ENCODE measurements at places on chromosomes 2 and 18.

DNA sequence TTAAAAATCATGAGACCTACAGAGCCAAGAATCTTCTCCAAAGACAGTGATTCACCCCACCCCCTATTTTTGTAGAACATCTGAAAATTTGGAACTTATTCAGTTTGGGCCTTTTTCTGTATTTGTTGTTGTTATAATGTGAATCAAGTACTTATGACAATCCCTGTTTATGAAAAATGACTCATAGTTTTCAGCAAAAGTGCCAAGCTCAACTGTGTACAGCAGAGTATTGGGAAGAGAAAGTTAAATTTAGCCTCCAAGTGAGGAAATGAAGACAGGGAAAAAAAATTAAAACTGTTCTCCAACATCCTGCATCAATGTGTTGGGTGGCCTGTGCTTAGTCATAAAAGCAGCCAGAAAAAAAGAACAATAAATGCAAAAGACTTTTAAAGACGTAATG is 46.2 kb downstream of the LRATD1 start:
- peak; percentile 10 for DNase-seq

GRCh38 chr2:105834931-105835330 is 90.2 kb downstream of the NCK2 start:
- DNase-seq: no peak

GRCh38 chr18:27894746-27895145 is 282.2 kb downstream of the CDH2 start:
- no peak for DNase-seq

GRCh38 chr2:216299588-216299987 is 72.7 kb downstream of the MARCHF4 start:
- peak; percentile 82 for DNase-seq

DNA sequence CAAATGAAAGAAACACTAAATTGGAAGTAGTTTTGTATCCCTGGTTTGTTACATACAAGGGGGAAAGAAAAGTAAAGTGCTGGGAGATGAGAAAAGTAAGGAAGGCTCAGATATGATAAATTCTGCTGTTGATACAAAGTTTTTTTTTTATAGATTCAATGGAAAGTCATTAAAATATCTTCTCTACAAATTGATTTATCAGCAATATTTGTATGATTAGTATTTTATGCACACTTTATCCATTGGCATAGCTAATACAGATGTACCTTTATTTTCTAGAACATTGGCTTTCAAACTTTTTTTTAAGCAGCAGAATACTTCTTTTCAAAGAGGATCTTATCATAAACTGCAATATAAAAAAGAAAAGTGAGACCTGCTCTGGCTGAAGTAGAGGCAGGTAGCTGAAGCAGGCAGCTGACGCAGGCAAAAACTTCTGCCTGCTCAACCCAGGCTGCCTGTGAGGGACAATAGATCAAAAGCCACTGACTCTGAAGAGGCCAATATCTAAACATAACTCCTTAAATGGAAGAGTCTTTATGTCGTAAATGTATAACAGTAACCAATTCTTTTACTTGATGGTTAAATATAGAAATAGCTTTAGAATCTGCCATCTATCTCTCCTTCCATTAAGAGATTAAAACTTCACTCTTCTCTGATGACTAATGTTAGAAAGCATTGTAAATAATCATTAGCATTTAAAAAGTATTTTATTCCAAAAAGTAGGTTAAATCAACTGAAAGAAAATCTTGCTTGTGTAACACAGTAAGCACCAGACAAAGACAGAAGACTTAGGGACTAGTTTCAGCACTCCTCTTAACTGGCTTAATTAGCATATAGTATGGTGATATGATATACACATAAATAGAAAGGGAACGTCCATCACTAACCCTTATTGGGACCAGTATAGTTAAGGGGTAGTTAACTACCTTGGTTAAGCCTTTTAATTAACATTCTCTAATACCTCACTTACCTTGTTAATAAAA is 174.2 kb downstream of the SLC39A10 start:
- no peak for DNase-seq

- no peak for DNase-seq
Observed at GRCh38 chr2:43420389-43420801, 175.4 kb downstream of the THADA start.

- DNase-seq: no peak
Observed at GRCh38 chr2:102186791-102187495, at the start of gene IL1RL2. IL1RL2 (plus strand) TSS chr2:102187023; CDS start chr2:102187868, 845 bp downstream.

DNA sequence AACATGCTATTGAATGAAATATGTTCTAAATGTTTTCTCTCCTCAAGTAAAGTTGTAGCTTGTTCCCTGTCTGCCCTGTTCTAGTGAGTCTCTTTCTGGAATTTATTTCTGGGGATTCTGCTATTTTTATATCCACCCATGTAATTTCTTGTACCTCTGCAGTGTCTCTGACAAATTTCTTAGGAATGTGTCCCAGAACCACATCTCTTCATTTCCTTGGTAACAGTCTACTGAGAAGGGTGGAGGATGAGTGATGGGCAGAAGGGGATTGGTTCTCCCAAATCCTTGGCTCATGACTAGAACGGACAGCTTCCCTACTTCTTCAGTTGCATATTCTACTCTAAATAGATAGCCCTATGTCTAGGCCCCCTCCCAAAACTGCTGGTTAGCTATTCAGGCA is 490.6 kb upstream of the LINC00305 start:
- peak; percentile 43 for DNase-seq

DNA sequence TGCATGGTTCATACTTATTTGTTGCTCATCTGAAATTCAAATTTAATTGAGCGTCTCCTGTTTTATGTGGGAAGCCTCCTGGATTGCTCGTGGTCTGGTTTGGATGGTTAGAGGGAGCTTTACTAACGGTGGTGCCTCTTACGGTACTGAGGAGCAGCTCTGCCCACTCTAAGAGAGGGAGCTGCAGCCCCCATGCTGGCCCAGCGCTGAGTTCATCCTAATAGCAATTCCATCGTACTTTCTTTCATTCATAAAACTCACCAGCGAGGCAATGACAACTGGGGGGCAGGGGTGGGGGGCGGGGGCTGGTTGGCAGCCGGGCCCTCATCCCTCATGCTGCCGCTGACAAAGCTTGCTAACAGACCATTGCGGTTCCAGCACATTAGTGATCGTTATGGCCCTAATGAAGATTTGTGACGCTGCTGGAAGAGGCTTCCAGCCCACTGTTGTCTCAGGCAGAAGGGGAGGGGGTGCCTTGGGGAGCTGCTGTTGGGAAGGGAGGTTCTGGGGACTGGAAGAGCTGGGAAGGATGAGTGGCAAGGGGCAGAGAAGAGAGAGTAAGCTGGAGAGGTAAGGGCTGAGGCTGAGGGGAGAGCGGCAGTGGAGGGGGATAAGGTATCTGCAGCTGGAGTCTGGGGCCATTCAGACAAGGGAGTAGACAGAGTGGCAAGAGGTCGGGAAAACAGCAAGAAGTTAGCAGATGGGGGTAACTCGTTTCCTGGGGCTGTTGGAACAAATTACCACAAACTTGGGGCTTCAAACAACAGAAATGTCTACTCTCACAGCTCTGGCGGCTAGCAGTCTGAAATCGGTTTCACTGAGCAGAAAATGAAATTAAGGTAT is 238.1 kb downstream of the LPIN1 start:
- DNase-seq: no peak

GRCh38 chr18:44410740-44411139 is 269.9 kb upstream of the SETBP1 start:
- no peak for DNase-seq

DNA sequence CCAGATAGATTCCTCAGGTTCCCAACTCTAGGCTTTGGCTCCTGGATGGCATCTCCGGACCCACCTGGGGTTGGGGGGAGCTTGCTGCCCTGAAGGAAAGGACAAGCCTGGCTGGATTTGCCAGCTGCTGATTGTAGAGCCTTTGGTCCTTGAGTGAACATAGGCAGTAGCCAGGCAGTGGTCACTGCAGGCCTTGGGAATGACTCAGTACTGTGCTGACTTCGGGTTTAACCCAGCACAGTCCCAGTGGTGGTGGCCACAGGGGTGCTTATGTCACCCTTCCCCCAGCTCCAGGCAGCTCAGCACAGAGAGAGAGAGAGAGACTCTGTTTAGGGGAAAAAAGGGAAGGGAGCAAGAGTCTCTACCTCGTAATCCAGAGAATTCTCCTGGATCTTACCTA is 27.7 kb upstream of the ACTR2 start:
- DNase-seq: peak; percentile 60

DNA sequence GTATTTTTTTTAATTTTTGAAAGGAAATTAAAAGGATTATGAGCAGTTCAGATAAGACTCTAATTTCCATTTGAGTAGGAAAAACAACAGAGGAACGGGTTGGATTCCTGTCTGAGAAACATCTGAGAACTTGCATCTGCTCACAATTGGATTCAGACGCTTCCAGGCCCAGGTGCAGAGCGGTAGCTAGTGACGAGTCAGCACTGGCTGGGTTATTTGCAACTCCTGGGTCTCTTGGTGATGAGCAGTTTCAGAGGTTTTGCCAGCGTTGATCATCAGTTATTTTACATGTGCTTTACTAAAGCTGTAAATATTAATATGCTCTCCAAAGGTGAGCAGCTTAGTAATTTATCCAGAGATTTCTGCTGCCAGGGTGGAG is 39.1 kb upstream of the B3GNT7 start:
- no peak for DNase-seq

GRCh38 chr2:129301431-129301913 is 678.0 kb upstream of the RAB6C start:
- peak; percentile 18 for DNase-seq

DNA sequence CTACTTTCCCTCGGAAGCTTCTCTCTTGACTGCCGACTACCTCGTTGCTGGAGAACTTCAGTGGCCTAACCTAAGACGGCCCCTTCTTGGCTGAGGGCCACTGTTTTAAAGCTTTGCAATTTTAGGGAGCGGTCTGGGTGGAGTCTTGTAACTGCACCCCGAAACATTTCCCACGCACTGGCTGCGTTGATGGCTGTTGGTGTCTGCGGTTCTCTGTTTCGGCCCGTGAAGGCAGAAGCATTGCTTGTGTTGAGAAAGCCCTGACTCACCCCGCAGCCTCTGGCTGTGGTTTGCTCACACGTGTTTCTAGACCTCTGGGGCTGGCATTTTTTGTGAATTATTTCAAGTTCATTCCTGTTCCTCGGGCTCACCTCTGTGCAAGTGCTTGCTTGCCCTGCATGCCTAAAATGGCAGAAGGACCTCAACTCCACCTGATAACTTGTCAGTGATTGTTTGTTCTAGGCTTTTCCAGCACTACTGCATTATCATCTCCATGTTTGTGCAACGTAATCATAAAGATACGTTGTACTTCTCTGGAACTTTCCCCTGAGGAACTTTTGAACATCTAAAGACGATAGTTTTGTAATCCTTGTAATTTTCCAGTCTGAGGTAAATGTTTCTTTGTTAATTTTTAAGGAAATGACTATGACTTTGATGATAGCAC is 94.2 kb upstream of the DLX2 start:
- peak; percentile 84 for DNase-seq

Data from astrocyte (in vitro differentiated cells and primary cell).